ENCODE measurements at places on chromosomes 4 and X.

DNA sequence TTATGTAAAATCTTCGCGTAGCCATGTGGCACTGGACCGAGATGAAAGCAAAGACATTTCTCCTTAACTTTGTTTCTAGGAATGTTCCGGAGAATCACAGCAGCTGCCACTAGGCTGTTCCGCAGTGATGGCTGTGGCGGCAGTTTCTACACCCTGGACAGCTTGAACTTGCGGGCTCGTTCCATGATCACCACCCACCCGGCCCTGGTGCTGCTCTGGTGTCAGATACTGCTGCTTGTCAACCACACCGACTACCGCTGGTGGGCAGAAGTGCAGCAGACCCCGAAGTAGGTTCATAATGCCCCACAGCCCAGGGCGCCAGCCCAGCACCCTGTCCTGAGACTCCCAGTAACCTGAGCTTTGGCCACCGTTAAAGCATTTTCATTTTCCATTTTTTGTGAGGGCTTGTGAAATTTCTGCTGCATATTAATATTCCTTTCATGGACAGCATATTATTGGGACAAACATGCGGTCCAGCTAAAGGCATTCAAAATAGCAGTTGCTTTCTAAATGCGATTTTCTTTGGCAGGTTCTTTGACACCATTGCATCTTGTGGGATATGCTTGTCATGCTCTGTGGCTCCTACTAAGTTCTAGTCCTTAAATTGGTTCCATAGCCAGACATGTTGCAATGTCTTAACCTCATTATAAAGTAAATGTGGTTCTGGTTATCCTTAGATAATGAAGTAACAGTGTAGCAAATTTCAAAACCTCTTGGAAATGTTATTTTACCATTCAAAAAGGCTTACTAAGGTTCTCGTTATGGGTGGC lies 49.1 kb upstream of the MSANTD1 start:
- no peak for DNase-seq

- no peak for DNase-seq
These were observed 34.2 kb downstream of the OCRL start for GRCh38 chrX:129574214-129574613.

GRCh38 chr4:3441501-3442459 lies at the start of gene HGFAC:
Gene HGFAC (plus strand): TSS chr4:3441968. CDS start chr4:3442002, 34 bp downstream.
- DNase-seq = no peak

GRCh38 chr4:116400480-116400879 lies 684.9 kb downstream of the TRAM1L1 start:
- no peak for DNase-seq

- no peak for DNase-seq
These were observed 917.2 kb downstream of the DMD start for GRCh38 chrX:32293962-32294700.

Measured in epithelial cell of prostate (primary cell).